ENCODE measurements at places on chromosomes 3 and 15.

- DNase-seq, result no peak
These were observed 1.7 kb downstream of the TBC1D5 start for GRCh38 chr3:17740721-17741141.

GRCh38 chr3:141250828-141251227 is 19.2 kb downstream of the PXYLP1 start:
- no peak for DNase-seq

GRCh38 chr3:46701181-46701939 is at the start of gene TMIE:
Gene TMIE (plus strand): TSS chr3:46701392. CDS start chr3:46701488, 96 bp downstream.
- DNase-seq, result no peak

- peak; percentile 34 for DNase-seq
These were observed 507 bp upstream of the JMJD7 start for GRCh38 chr15:41827290-41827879.

DNA sequence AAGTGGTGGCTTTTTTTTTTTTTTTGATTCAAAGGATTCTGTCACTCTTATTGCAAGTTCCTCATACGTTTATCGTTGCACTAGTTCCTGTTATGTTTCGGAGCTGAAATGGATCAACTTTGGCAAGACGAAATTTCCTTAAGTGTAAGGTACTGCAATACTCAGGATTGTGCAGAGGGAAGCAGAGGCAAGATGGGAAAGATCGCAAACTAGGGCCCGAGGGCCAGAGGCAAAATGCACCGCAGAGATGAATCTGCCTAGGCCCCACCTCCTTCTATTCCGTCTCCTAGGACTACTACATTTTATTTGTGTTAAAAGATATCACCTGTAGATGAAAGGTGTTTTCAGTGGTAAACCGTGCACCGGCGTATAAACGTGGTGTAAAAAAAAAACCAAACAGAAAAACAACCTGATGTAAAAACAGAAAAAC is 331 bp downstream of the RNU6-1 start:
- DNase-seq, result no peak

DNA sequence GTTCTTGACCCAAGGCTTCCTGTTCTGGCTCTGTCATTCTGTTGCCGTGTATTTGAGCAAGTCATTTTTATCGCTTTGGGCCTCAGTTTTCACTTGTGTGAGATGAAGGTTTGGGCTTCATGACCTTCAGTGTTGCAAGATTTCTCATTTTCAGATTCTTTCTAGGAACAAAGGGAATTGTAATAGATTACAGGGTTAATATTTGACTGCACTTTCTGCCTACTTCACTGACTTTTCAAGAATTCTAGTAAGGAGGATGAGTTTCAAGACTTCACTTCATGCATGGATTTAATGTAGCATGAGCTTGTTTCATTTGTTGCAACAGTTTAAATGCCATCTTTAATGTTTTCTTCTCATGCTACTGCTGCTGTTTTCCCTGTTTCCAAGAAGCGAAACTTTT is 226.5 kb downstream of the NLGN1 start:
- DNase-seq, result no peak

DNA sequence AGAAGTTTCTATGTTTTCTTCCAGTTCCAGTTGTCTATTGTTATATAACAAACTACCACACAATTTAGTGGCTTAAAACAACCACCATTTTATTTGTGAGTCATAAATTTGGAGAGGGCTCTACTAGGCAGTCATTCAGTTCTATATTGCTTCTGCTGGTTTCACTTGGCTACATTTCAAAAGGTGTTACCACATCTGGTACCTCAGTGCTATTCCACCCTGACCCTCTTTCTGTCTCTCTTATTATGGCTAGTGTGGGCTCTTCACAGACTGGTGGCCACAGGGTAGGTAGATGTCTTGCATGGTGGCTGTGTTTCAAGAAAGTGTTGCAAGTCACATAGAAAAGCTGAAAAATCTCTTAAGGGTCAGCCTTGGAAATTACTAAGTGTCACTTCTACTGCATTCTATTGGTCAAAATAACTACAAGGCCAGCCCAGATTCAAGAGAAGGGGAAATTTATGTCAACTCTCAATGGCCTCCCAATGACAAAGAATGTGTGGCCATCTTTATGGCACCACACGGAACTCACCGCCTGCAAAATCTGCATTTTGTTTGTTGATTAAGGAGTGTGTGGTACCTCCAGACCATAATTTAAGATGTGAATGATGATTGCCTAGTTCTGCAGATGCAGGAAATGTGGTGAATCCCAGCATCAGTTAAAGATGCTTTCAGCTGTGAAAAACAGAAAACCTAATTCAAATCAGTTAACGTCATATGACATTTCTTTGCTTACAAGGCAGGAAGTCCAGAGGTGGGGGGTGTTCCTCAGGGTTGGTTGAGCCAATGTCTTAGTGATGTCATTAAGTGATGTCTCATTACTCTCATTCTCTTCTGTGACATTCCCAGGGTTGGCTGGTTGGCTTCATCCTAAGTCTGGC is 105.8 kb upstream of the RASGRP1 start:
- peak; percentile 36 for DNase-seq

GRCh38 chr3:115975353-115975752 is 352.0 kb downstream of the GAP43 start:
- no peak for DNase-seq

DNA sequence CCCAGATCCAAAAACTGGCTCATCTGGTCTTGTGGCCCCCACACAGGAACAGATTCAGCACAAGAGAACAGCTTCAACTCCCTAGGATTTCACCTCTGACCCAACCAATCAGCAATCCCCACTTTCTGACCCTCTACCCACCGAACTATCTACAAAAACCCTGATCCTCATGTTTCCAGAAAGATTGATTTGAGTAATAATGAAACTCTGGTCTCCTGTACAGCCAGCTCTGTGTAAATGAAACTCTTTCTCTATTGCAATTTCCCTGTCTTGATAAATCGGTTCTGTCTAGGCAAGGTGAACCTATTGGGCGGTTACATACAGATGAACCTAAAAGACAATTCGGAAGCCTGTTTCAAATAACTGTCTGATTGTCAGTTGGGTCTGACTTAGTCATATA is 847.6 kb upstream of the ALCAM start:
- no peak for DNase-seq

GRCh38 chr15:90596943-90597342 is 67.2 kb downstream of the CRTC3 start:
- no peak for DNase-seq

DNA sequence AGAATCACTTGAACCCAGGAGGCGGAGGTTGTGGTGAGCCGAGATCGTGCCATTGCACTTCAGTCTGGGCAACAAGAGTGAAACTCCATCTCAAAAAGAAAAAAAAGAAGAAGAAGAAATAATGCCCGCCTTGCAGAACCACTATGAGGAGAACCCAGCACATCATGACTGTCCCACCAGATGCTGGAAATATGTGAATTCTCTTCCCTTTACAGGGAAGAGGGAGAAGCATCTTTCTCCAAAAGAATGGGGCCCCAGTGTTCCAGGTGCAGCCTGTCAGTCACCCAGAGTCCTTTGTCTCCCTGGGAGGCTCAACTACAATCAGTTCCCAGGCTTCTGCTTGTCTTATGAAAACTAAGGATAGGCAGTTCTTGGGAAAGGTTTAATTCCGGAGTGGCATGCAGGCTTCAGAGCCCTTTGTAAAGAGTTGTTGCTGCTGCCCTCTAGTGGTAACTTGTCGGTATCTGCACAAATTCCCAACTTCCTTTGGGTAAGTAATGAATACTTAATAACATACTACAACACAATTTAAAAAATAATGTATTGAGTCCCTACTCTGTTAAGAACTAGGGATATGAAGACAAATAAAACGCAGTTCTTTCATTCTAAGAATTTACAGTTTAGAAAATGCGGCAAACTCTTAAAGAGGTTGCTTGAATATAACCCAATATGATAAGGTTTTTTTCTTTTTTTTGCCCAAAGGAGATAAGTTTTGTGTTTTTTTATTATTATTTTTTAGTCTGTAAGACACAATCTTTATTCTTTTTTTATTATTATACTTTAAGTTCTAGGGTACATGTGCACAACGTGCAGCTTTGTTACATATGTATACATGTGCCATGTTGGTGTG is 18.6 kb upstream of the TICRR start:
- DNase-seq, result peak; percentile 23

GRCh38 chr3:40445880-40446279 is 11.3 kb upstream of the RPL14 start:
- no peak for DNase-seq

DNA sequence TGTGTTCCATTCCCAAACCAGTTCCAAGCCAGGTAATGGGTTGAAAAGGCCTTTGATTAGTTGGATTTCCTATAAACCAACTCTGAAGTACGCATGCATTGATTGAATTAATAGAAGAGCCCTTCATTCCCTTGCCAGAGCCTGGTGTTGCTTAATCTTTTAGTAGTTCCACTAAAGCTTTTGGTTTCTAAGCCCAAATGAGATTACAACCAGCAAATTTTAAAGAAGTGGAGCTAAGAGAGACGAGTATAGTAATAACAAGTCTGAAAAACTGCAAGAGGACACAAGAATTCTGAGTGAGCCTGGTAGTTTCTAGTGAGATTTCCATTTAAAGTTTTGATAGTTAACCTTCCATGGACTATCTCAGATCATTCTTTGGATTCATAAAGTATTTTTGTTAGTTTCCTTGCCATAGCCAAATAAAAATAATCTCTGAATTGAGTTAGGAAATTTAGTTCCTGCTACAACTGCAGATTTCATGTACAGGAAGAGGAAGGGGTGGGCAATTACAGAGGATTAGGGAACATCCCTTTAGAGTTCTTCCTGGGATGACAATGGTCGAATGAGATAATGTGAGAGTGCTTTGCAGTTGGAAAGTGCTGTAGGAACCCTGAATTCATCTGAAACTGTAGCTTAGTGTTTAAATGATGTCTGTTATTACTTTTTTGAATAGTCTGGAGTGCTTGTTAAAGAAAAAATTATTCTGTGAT is 136.8 kb downstream of the FNDC3B start:
- no peak for DNase-seq

GRCh38 chr3:49412632-49413337 is 562 bp downstream of the TCTA start:
- no peak for DNase-seq

DNA sequence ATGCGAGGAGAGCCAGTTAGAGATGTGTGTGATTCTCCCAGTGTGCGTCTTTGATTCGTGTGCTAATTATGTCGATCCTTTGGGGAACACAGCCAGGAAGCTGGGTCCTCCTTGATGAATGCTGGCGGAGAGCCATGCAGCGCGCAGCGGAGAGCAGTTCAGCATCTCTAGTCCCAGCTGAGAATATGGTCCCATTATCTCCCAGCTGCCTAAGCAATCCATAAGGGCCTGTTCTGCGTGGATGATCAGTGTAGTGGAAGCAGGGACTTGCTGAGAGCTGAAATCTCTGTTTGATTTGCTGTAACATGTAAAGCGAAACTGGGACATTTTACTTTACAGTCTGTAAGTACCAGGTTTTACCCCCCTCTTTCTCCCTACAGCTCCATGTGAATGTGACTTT is 412.7 kb downstream of the CNTN4 start:
- no peak for DNase-seq

- no peak for DNase-seq
These were observed 30.1 kb upstream of the XIRP1 start for GRCh38 chr3:39222462-39222861.

GRCh38 chr3:74661672-74662071 is 47.2 kb upstream of the CNTN3 start:
- no peak for DNase-seq

DNA sequence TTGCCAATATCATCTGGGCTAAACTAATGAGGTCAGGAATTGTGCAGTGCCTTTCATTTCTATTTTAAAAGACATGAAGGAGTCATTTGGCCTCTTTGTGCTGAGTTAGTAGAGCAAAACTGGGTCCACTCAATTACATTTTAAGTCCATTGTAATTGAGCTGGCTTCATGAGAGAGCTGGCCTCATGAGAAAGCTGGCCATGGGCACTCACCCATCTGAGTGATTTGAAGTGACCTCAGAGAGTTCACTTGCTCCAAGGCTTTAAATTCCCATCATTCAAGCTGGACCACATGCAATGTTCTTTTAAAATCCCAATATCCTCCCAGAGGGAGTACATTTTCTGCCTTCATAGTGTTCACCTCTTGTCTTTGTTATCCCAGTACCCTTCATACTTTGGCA is 335.9 kb upstream of the WNT5A start:
- DNase-seq, result no peak

GRCh38 chr3:38017445-38018295 is 11.8 kb downstream of the PLCD1 start:
- DNase-seq, result no peak

DNA sequence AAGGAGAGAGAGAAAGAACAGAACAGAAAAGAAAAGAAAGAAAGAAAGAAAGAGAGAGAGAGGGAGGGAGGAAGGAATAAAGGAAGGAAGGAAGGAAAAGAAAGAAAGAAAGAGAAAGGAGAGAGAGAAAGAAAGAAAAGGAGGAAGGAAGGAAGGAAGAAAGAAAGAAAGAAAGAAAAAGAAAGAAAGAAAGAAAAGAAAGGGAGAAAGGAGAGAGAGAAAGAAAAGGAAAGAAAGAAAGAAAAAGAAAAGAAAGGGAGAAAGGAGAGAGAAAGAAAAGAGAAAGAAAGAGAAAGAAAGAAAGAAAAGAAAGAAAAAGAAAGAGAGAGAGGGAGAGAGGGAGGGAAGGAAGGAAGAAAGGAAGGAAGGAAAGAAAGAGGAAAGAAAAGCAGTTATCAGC is 108.8 kb downstream of the ARPP21 start:
- DNase-seq, result no peak

DNA sequence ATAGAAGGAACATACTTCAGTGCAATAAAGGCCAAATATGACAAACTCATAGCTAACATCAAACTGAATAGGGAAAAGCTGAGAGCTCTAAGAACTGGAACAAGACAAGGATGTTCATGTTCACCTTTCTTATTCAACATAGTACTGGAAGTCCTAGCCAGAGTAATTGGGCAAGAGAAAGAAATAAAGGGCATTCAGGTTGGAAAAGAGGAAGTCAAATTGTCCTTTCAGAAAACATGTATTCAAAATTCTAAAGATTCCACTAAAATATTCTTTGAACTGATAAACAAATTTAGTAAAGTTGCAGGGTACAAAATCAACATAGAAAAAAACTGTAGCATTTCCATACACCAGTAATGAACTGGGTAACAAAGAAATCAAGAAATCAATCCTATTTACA is 12.2 kb upstream of the ZNF197 start:
- no peak for DNase-seq

DNA sequence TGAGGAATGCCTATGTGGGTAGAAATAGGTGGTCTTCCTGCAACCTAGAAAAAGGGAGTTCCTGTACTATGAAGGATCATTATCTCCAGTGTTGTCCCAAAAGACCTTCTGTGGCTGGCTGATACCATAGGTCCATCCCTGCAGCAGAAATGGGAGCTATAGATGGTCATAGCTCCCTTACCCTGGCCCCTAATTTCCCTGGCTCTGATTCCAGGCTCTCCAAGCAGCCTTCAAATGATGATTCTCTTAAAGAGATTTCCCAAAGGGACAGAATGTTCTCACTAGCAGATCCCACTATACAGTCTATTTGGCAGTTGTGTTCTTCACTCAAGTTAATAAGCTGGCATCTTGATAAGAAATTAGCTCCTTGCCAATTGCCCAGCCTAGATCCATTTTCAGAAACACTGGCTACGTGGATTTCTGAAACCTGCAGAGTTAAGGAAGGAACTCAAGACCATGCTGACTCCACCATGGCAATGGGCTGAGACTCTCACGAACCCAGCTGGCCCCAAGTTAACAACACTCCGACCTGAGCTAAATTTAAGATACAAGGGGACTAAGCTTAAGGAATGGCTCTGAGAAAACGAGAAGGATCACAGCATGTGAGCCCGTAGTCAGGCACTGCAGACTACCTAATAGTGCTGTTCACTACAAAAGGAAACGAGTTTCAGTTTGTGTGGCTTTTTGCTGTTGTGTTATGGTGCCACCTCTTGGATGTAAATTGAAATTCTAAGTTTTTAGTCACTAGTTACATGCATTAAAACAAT is 11.4 kb downstream of the C15orf40 start:
- peak; percentile 7 for DNase-seq

Measured in stimulated activated CD4-positive, alpha-beta T cell treated with anti-CD3 and anti-CD28 coated beads, Interleukin-4, amount 100 ng/mL, for 1 hour (primary cell).